Activated naive CD8-positive, alpha-beta T cell treated with anti-CD3 and anti-CD28 coated beads, Interleukin-2, amount 50 U/mL, for 16 hours (primary cell): ENCODE measurements at places on chromosomes 13 and 19.

DNA sequence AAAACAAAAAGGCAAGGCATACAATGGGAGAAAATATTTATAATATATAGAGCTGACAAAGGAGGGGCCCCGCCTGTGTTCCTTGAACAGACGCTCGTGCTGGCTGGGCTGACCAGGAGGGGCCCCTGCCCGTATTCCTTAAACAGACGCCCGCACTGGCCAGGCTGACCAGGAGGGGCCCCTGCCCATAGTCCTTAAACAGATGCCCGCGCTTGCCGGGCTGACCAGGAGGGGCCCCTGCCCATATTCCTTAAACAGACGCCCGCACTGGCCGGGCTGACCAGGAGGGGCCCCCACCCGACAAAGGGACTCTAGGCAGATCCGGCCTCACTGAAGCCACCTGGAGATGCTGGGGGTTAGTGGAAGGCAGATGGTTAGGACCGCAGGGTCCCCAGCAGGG lies 9.3 kb downstream of the ADPRHL1 start:
- DNase-seq: no peak

DNA sequence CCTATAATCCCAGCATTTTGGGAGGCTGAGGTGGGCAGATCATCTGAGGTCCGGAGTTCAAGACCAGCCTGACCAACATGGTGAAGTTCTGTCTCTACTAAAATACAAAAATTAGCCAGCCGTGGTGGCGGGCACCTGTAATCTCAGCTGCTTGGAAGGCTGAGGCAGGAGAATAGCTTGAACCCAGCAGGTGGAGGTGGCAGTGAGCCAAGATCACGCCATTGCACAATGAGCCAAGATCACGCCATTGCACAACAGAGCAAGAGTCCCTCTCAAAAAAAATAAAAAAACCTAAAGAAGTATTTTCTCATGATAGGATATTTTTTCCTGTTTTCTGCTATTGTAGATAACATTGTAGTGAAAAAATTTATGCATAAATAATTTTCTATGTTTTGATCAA lies 13.3 kb downstream of the IFT88 start:
- no peak for DNase-seq

GRCh38 chr13:55155046-55155445 lies 1985.7 kb upstream of the PRR20A start:
- no peak for DNase-seq

GRCh38 chr19:13960863-13961784 lies 8.8 kb downstream of the DCAF15 start:
- DNase-seq: no peak
